Naive thymus-derived CD8-positive, alpha-beta T cell (primary cell): ENCODE measurements at places on chromosomes 3 and 15. TPM values are rescaled to one million over a fixed set of nuclear protein-coding genes. Genes with fewer than 3 reads are reported as not detected.

The GRAMD2A gene
- not detected for total RNA-seq

The LTF gene
- total RNA-seq = not detected

The TTLL13 gene
- total RNA-seq = 0.71 TPM

The MINAR1 gene
- 0.41 TPM for total RNA-seq

- no peak for DNase-seq
Observed at GRCh38 chr3:135148398-135149020, 353.4 kb downstream of the EPHB1 start.

DNA sequence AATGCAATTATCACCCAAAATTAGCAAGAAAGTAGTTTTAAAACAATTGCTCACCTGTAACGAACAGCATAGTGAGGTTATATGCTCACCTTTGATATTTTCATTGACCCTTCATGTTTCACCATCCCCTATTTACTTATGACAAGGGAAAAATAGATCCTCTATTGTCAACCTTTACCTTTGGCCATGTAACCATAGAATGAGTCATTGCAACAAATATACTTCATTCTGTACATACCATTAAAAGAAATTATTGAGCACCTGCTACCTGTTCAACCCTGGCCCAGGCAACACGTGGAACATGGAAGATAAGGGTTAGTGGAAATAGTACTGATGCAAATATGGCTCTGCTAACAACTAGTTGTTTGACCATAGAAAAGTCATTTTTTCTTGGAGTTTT lies 20.2 kb downstream of the LSAMP start:
- DNase-seq = no peak

- DNase-seq = no peak
Observed at GRCh38 chr3:64152676-64153466, 72.4 kb downstream of the PRICKLE2 start.

DNA sequence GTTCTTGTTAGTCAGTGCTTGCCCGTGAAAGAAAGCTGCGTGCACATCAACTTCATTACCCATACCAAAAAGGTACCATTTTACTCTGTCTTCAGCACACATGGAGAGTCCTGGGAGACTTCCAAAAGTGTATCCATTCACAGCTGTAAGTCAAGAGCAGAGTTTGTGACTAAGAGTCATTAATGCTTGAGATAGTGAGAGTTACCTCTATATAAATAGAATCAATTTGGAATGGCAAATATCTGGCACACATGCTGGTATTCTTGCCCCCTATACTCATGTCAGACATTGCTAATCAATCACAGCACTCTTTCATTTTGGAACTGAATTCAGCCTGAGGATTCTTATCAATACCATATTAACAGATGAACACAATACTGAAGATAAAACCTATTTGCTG lies 14.2 kb downstream of the CP start:
- DNase-seq = no peak

DNA sequence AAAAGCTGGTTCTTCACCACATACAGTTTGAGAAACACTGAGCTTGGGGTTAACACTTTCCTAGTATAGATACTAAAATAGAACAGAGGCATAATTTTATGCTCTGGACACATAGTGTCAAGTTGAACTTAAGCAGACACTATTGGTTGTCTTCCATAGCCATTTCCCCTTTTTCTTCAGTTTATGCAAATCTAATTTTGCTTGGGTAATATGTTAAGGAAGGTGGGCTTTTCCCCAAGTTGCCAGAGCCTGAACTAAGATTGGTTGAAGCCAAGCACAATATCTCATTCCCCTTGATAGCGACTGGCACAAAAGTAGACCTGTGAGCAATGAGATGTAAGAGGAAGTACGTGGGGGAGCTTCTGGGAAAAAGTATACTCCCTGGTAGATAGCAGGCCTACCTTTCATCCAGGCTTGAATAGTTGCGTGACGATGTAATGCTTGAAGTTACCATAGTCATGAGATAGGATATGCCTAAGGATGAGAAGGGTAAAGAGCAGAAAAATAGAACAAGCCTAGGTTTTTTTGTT lies 4.5 kb upstream of the POPDC2 start:
- DNase-seq = no peak

- DNase-seq = no peak
Observed at GRCh38 chr3:82654708-82655107, 893.3 kb upstream of the GBE1 start.
